ENCODE measurements at places on chromosomes 2 and 18. TPM values are rescaled to one million over a fixed set of nuclear protein-coding genes. Genes with fewer than 3 reads are reported as not detected.

Gene PKDCC
- 1.3 TPM for total RNA-seq

Gene C2orf49
- total RNA-seq = 18.2 TPM

Gene MDH1B
- 0.07 TPM for total RNA-seq

Gene APCDD1
- not detected for total RNA-seq

Gene KCMF1
- 68.8 TPM for total RNA-seq

Gene INPP5D
- total RNA-seq = 5.6 TPM

Gene NYAP2
- 0.04 TPM for total RNA-seq

Gene POTEC
- total RNA-seq = not detected

Gene RESP18
- total RNA-seq = not detected

Gene CFAP221
- total RNA-seq = 0.35 TPM

Gene ANKRD36C
- total RNA-seq = 26.4 TPM

DNA sequence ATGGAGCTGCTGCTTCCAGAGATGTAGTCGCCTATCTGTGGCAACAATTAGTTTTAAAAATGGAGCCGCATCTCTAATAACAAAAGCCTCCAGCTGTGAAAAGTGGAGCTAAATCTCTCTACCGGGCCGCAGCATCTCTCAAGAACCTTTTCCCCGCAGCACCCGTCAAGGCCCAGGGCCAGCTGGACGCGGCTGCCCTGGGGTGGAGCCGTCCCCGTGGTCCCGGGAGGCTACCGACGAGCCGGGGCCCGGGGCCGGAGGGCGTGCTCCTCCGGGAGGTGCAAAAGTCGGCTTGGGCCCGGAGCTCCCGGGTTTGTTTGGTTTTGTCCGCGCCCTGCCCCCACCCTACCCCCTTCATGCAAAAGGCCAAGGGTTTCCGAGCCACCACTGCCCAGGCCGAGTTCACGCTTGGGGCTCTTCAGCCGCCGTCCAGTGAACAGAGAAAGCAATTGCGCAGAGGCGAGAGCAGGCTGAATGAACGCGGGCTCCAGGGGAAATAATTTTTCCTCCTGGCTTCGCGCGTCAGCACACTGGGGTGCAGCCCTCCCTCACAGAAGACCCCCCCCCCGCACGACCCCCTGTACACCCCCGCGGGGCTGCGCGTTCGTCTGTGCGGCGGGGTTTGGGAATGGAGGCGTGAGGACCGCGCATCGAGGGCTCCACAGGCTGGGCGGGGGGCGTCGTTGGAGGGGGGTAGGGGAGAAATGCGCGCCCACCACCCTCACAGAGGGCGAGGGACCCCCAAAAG lies 557 bp upstream of the GREB1L start:
- H3K27ac ChIP-seq = no peak overlapping the region
- H3K27me3 ChIP-seq = peaks cover 7% of the 10 kb centered on the region
- no peaks in the 10 kb centered on the region for H3K4me1 ChIP-seq
- H3K36me3 ChIP-seq = no peaks in the 10 kb centered on the region

GRCh38 chr2:106885329-106885728 lies 638 bp downstream of the ST6GAL2 start:
- no peak for DNase-seq
- no peak overlapping the region for H3K4me3 ChIP-seq
- no peaks in the 10 kb centered on the region for H3K27me3 ChIP-seq
- no peak overlapping the region for H3K27ac ChIP-seq

GRCh38 chr2:200039724-200040650 lies 84.6 kb downstream of the MAIP1 start:
- no peaks in the 10 kb centered on the region for H3K27me3 ChIP-seq
- H3K4me1 ChIP-seq = no peaks in the 10 kb centered on the region
- DNase-seq = no peak
- H3K36me3 ChIP-seq = no peaks in the 10 kb centered on the region
- H3K4me3 ChIP-seq = no peak overlapping the region

- H3K36me3 ChIP-seq = no peaks in the 10 kb centered on the region
- no peaks in the 10 kb centered on the region for H3K27me3 ChIP-seq
- DNase-seq = no peak
- no peak overlapping the region for H3K27ac ChIP-seq
- no peak overlapping the region for H3K4me3 ChIP-seq
Observed at GRCh38 chr2:21102356-21102755, 21.4 kb upstream of the TDRD15 start.

- peaks cover 78% of the 10 kb centered on the region for H3K36me3 ChIP-seq
- H3K4me1 ChIP-seq = no peaks in the 10 kb centered on the region
- DNase-seq = no peak
- H3K27me3 ChIP-seq = no peaks in the 10 kb centered on the region
- H3K4me3 ChIP-seq = no peak overlapping the region
Observed at GRCh38 chr2:53813151-53813550, 26.3 kb downstream of the ERLEC1 start.

DNA sequence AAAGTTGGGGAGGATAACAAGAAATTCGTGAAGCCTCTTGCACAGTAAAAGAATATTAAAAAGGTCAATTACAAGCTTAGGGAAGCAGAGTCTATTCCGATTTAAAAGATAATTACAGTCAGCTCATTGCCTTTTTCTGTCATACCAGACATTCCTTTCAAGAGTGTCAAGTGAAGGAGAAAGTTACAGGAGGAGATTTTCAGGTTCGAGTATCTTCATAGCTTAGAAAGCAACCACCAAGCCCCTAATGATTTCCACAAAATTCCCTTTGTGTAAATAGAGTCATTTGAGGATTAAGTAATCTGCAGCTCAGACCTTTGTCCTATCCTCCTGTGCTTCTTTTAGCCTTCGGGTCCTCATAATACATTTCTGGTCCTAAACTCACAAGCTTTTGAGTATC lies 414.9 kb downstream of the CDH2 start:
- H3K27ac ChIP-seq = no peak overlapping the region
- no peaks in the 10 kb centered on the region for H3K36me3 ChIP-seq
- H3K27me3 ChIP-seq = no peaks in the 10 kb centered on the region
- no peak overlapping the region for H3K4me3 ChIP-seq

- no peaks in the 10 kb centered on the region for H3K27me3 ChIP-seq
- H3K36me3 ChIP-seq = no peaks in the 10 kb centered on the region
- no peaks in the 10 kb centered on the region for H3K4me1 ChIP-seq
- no peak for DNase-seq
- no peak overlapping the region for H3K27ac ChIP-seq
Observed at GRCh38 chr2:30068067-30068466, 78.7 kb upstream of the YPEL5 start.

DNA sequence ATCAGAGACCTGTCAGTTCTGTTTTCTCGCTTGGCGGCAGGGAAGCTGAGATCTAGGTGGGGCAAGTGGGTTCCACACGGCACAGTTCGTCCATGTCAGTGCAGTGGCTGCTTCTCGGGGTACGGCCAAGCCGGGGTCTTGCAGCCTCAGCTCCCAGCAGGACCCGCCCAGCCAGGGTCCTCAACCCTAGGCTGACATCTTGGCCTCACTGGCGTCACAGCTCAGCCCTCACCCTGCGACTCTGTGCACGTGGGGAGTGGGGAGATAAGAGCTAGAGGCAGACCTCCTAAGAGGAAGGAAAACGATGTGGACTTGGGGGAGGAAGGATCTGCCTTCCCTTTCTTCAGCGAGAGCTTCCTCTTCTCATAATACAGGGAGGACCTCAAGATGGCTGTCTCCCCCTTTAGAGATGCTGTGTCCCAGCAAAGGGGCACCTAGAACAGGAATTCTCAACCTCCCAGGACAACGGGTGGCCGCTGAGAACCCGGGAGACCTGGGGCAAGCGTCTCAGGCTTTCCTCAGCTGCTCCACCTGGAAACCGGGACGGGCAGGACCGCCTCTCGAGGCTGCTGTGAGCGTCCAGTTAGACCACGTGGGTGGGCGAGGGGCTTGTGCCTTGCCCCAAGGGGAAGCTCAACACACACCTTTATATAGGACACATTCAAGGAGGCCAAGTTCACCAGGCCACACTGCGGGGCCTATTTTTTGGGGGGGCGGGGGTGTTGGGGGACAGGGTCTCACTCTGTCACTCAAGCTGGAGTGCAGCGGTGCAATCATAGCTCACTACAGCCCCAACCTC lies 23.5 kb upstream of the KLF11 start:
- peaks cover 4% of the 10 kb centered on the region for H3K27me3 ChIP-seq
- DNase-seq = no peak
- no peaks in the 10 kb centered on the region for H3K36me3 ChIP-seq
- no peak overlapping the region for H3K27ac ChIP-seq
- no peak overlapping the region for H3K4me3 ChIP-seq
- peaks cover 39% of the 10 kb centered on the region for H3K4me1 ChIP-seq

- no peak overlapping the region for H3K4me3 ChIP-seq
- H3K36me3 ChIP-seq = no peaks in the 10 kb centered on the region
- no peak for DNase-seq
- H3K27me3 ChIP-seq = no peaks in the 10 kb centered on the region
Observed at GRCh38 chr2:189298481-189298880, 118.9 kb upstream of the COL5A2 start.
